ENCODE measurements at places on chromosomes 7 and 10.

DNA sequence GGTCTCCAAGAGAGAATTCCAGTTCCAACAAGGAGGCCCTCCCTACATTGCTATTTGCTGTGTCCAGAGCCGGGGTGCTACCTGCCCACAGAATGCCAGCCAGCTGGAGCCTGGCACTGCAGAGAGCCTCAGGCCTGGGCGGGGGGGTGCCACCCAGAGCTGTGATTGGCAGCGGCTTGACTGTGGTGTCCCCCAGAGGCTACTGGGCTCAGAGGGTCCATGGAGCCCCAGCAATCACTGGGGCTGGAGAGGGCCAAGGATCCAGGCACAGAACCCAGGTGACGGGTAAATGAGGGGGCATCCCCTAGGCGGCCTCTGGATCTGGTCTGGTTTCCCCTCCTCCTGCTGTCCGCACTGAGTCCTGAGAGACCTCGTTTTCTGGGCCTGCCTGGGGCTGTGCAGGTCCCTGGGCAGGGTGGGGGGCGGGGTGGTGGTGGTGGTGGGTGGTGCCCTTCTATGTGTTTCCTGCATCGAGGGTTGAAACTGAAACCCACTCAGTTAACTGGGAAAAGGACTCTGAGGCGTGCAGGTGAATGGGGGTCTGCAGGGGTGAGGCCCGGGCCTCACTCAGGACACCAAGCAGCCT lies 12.6 kb downstream of the DPYSL4 start:
- DNase-seq: no peak

- no peak for DNase-seq
These were observed 148.0 kb upstream of the INSYN2A start for GRCh38 chr10:127344346-127344745.

DNA sequence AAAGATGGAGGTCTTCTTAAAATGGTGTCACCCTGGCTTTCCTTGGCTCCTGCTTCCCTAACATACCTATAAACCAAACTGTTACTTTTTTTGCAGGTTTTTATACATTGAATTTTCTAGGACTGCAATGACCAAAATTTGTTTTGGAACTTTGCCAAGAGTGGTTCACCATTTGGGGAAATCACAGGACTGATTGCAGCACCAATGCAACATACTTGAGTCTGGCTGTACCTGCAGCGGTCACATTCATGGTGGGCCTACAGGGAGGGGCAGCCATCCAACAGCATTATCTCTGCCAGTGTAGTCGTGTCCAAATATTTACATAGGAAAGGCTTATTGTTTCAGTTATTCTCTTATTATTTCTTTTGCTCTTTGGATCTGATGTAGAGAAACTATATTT lies 69.0 kb downstream of the HACD1 start:
- DNase-seq: no peak

GRCh38 chr7:106916679-106917078 lies 51.6 kb downstream of the PIK3CG start:
- DNase-seq: no peak

DNA sequence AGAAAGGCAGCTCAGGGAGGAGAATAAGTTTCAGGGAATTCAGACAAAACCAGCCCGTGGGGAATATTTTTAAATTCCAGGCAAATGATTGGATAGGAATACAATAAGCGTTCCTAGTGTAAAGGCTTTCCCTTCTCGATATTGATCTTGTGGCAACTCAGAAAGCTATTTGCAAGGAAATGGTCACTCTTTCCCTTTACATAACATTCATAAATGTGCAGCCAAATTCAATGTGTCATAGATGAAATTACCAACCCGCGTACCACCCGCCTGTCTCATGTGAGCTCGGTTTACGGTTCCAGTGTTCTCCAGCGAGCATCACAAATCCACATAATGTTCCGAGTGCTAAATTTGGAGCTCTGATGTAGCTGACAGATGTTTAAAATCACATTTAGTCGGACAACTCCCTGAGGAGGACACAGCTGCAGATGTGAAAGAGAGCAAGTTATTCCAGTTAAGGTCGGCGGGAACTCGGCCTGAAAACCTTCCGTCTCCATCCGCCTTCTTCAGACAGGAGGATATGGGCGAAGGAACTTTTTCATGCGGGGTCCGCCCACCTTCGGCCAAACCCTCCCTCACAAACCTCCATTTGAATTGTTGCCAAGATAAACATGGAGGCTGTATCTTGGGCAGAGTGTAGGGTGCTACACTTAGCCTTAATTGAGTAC lies 327.0 kb downstream of the RNLS start:
- DNase-seq: no peak

GRCh38 chr10:118590334-118590733 lies 5.1 kb downstream of the PRLHR start:
- no peak for DNase-seq

All from NT2/D1 (cell line).